Activated CD8-positive, alpha-beta memory T cell treated with anti-CD3 and anti-CD28 coated beads, Interleukin-2, amount 10 ng/mL, durations not matched to agents 7 days and 5 days (primary cell): ENCODE measurements at places on chromosomes 2 and 18. TPM values are rescaled to one million over a fixed set of nuclear protein-coding genes. Genes with fewer than 3 reads are reported as not detected.

NPAS2 gene
- total RNA-seq, result 0.41 TPM

PPP1R7 gene
- total RNA-seq, result 99.5 TPM

POTEC gene
- total RNA-seq, result not detected

CDKL4 gene
- 1.1 TPM for total RNA-seq

GRCh38 chr2:16663121-16663905 is 2.3 kb downstream of the CYRIA start:
- no peaks in the 10 kb centered on the region for H3K36me3 ChIP-seq
- DNase-seq, result no peak
- H3K4me3 ChIP-seq, result no peak overlapping the region
- H3K27me3 ChIP-seq, result peaks cover 42% of the 10 kb centered on the region
- no peak overlapping the region for H3K27ac ChIP-seq

GRCh38 chr18:596288-596881 is 403 bp upstream of the CLUL1 start:
- peaks cover 8% of the 10 kb centered on the region for H3K4me1 ChIP-seq
- H3K27me3 ChIP-seq, result peaks cover 41% of the 10 kb centered on the region
- H3K27ac ChIP-seq, result no peak overlapping the region
- no peaks in the 10 kb centered on the region for H3K36me3 ChIP-seq
- DNase-seq, result no peak
- H3K4me3 ChIP-seq, result no peak overlapping the region

DNA sequence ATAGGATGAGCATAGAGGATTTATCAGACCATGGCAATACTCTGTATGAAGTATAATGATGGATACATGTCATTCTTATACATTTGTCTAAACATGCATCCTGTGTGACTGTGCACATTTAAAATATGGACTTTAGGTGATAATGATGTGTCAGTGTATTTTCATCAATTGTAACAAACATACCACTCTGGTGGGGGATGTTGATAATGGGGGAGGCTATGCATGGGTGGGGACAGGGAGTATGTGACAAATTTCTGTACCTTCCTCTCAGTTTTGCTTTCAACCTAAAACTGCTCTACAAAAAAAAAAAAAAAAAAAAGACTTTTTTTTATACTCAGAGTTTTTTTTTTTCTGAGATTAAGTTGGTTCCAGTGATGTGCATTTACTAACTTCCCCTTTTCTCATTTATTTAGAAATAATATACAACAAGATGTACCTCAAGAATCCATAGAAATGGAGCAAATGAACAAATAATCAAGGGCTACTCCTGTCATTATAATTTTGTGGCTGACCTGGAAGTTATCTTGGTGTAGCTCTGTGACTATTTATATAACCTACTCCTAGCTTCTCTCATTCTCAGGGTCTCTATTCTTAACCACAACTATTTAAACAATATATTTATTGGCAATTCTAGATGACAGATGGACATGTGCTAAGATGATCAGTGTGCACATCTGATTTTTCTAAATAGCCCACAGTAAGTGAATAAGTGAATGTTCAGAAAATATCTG is 108.9 kb upstream of the ITGA4 start:
- no peaks in the 10 kb centered on the region for H3K27me3 ChIP-seq
- H3K4me1 ChIP-seq, result peaks cover 17% of the 10 kb centered on the region
- no peak for DNase-seq
- H3K4me3 ChIP-seq, result no peak overlapping the region
- peaks cover 31% of the 10 kb centered on the region for H3K36me3 ChIP-seq
